ENCODE measurements at places on chromosomes 6 and 20.
A peak's percentile ranks its signal among the peaks of the same experiment; 100 is the strongest.

DNA sequence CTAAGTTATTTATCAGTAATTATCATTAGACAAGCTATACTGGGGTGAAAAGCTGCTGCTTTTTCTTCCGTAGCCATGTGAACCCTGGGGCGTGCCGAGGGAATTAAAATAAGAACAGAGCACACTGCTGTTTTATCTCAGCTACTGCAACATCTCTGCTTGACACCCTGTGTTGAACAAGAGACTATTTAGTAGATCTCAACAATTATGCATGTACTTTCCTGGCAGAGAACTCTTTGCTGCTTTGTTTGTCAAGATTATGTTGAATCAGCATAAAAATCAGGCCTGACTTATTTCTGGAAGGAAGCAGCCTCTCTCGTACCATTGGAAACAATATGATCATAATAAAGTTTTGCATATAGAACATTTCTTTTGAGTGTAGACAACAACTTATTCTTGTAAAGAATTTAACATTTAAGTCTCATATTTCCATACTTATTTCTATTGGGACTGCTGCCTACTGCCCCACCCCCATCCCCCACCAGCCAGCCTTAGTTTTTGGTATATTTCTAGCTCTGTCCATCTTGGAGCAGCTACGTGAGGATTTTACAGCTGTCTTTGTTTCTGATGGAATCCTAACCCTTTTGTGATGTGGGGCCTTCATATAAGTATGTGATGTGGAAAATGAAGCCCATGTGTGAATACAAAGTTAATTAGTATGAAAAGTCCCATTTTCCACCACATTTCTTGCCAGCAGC, 1011.4 kb downstream of the KIF16B start:
- DNase-seq = no peak

DNA sequence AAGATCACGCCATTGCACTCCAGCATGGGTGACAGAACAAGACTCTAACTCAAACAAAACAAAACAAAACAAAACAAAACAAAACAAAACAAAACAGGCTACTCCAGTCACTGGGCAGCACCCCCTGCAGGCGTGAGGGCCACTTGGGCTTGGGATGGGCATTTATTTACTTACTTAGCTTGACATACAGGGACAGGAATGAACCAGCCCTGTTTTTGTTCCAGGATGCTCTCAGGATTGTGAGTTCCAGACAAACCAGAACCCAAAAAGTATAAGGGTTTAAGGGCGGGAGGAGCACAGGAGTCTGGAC, 4.0 kb upstream of the PTPN1 start:
- no peak for DNase-seq

- DNase-seq = no peak
Observed at GRCh38 chr6:129523816-129524215, 186.2 kb downstream of the ARHGAP18 start.

DNA sequence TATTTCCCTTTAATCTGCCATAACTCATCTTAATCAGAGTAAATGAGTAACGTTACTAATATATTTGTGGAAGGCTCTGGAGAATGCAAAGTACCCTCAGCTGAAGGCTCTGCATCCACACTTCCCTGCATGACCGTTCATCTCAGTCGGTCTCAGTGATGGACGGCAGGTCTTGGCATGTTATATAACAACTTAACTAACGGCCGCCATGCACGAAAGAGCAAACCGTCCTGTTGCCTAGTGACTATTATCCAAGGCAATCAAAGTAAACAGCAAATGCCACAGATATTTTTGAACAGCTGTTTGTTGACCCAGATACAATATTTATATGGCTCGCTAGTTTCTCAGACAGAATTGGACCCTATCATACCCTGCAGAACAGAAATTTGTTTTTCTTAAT, 194.9 kb upstream of the SMLR1 start:
- DNase-seq = no peak

DNA sequence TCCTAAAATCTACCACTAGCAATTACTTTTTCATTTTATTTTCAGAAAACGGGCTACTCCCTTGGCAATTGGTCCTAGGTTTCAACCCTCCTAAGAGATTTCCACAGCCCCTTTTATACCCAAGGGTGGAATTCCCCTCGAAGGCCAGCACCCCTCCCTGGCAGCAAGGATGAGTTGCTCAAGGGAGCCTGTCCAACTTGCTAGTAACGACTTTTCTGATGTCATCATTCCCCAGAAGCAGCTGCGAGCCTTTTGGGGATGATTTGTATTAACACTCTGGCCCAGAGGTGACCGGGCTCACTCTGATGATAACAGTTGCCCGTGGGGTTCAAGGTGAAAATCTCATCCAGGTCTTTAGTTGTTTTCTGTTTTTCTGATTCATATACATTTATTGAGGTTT, 30.7 kb upstream of the NAA20 start:
- DNase-seq = no peak

DNA sequence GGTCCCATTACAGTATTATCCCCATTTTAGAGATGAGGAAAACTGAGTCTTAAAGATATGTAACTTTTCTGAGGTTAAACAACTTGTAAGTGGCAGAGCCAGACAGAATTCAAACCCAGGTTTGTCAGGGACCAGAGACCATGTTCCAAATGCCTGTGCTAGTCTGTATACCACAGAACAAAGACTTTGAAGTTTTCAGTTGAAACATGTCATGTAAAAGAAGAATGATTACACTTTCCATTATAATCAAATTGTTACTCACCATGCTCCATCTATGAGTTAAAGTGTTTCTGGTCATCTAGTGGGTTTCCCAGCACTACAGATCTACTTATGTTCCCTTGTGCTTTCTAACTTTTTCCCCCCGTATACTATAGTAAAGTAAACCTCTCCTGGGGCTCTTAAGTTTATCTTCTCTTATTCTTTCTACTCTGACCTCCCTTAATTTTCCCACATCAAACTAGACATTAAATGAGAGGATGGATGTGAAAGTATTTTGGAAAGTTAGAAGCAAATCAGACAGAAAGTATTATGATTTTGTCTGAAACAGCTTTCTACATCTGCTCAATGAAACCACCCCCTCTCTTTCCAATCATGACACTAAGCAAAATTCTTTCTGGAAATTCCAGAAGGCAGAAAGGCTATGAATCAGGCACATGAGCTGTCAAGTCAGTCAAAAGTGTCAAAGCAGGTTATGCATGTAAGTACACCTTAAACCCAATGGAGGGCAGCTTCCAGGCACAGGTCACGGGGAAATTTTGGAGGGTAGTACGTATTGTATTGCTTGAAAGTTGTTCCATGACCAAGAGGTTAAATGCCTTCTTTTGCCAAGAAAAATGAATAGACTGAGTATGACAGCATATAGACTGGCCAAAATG, 132.7 kb upstream of the MAP3K7 start:
- DNase-seq = no peak

- DNase-seq = no peak
Observed at GRCh38 chr6:166596776-166597507, 10.5 kb upstream of the RAMACL start.

DNA sequence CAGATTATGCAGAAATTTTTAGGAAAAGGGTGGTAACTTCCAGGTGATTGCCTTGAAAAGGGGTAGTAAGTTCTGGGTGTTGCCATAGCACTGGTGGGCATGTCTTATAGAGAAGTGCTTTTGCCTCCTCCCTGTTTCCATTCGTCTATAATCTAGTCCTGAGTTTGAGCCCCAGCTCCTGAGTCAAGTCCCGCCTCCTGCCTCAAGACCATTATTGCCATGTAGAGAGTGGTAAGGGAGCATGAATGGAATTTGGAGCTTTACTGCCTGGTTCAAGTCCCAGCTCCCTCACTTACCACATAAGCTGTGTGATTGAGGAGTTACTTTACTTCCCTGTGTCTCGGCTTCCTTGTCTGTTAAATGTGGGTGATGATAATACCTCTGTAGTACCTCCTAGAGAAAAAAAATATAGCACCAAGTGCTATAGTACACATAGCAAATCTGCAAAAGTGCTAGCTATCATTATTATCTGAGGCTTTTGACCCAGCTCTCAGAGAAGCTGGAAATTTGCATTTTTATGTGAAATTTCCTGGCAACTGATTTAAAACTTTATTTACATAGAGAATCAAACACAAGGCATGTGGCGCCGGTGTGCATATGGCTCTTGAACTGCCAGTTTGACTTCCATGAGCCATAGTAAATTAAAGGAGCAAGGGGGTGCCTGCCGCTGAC, 36.0 kb downstream of the TGM6 start:
- DNase-seq = no peak

GRCh38 chr20:19370076-19371075, 157.9 kb downstream of the SLC24A3 start:
- DNase-seq = no peak

GRCh38 chr6:155197932-155198331, 65.9 kb upstream of the CLDN20 start:
- no peak for DNase-seq

DNA sequence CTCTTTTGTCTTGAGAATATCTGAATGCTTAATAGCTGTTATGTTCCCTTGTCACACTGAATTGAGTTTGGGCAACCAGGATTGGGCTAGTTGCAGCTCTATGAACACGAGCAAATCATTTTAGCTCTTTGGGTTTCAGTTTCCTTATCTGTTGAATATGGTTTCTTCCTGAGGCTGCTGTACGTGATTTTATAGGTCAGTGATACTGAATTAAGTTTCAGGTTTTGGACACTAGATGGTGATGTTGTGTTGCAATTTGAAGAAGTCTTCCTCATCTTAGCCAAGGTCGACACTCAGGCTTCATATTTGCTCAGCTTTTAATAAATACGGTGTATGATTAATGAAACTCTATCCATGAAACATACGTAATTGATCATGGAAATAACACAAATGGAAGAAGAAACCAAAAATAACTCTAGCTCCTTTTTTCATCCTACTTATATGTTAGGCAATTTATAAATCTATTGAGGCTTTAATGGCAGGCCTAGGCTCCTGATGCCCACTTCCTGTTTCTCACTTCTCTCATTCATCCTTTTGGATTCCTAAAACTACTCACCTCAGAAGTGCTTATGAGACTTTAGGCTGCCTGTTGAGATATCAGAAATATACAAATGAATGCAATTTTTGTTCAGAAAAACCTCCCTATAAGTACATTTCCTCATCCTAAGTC, 354.1 kb upstream of the MAP3K7 start:
- no peak for DNase-seq

DNA sequence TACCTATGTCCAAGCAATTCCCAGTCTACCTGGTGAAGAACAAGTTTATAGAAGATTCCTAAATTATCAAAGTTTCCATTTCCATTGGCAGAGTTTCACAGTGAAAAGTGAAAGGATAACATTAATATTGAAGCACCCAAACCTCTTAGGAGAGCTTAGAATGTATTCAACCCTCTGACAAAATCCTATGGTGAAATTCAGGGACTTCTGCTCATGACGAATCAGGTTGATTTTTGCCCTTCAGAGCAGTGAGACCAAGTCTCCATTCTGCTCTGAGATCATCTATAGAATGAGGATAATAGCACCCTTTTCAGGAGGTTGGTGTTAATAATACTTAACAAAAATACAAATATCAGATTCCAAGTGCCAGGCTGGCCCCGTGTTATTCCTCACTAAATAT, 15.5 kb downstream of the SERPINB1 start:
- DNase-seq = no peak

DNA sequence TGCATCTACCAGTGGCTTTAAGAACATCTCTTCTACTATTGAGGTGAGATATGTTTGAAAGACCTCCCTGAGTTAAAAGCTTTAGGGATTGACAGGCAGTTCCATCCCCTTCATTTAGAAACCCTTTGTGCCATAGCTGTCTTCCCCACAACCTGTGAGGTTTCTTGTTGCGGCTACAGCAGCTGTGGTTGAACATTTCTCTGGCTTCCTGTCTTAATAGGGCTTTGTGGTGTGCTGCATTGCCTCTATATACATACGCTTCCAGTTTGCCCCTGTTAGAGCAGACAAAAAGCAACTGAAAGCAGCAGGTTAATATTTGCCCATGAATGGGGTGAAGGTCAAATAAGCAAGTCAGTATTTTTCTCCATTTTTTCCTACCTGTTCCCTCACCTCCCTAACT, 210.2 kb downstream of the TMEM200A start:
- DNase-seq = peak; percentile 15

GRCh38 chr6:97262676-97263075, 20.3 kb downstream of the MMS22L start:
- no peak for DNase-seq

Measured in stimulated activated CD4-positive, alpha-beta T cell treated with anti-CD3 and anti-CD28 coated beads, Interleukin-2, amount 100 ng/mL, for 48 hours (primary cell).